ENCODE measurements at places on chromosomes 6 and 20.

GRCh38 chr6:116229287-116229913 lies 24.5 kb downstream of the TSPYL4 start:
- DNase-seq, result peak; percentile 93

- no peak for DNase-seq
Observed at GRCh38 chr6:51292659-51293058, 474.0 kb downstream of the TFAP2B start.

GRCh38 chr6:16227605-16228004 lies 10.8 kb upstream of the GMPR start:
- DNase-seq, result no peak

- no peak for DNase-seq
Observed at GRCh38 chr20:47405775-47406325, 49.4 kb upstream of the ZMYND8 start.

GRCh38 chr6:167479901-167480648 lies 155.2 kb downstream of the TTLL2 start:
- peak; percentile 39 for DNase-seq

DNA sequence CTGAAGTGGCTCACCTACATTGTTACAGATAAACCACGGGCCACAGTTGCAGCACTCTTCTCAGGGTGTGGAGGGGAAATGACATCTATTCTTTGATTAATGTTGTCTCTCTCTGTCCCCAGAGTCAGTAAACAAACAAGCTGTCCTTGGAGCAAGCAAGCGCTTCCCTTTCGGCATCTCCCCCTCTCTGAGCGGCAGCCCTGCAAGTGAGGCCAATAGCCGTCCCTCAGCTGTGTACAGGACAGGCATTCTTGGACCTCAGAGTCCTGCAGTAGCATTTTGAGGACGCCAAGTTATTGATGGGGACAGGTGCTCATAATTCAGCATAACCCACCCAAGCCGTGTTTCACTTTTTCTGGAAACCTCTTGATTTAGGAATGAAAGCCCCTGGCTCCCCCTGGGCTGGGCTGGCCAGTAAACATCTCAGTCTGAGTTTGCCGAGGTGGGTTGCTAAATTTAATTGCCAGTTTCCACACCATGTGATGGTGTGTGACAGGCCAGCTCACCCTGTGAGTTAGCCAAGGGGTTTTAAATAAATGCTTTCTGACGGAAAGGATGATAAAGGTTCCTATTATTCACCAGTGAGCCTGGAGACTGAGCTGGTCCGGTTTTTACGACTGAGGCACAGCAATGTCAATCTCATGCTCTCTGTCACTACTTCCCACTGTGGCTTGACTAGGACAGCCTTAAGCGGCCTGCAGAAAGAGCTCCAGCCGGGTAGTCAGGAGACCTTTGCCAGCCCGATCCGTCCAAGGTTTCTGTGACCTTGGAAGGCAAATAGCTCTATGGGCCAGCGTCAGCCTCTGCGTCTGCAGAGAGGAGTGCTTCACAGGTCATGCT lies 214.8 kb upstream of the RREB1 start:
- peak; percentile 71 for DNase-seq

DNA sequence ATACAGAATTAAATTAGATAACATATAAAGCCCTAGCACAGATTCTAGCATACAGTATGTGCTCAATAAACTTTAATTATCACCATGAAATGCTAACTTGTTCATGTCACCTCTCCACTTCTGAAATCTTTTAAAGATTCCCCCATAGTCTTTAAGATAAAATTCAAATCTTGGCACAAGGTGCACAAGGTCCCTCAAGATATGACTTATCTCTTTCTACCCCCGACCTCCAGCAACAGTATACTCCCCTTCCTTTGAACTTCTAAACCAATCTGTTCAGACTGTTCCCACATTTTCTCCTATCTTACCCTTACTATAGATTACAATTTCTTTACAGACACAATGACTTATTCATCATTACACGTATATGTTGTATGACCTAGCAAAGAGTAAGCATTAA lies 29.0 kb downstream of the SEC63 start:
- DNase-seq, result no peak

- DNase-seq, result no peak
Observed at GRCh38 chr6:33766921-33767907, 20.5 kb upstream of the IP6K3 start.

- no peak for DNase-seq
Observed at GRCh38 chr20:15555913-15556312, 1017.3 kb downstream of the KIF16B start.

DNA sequence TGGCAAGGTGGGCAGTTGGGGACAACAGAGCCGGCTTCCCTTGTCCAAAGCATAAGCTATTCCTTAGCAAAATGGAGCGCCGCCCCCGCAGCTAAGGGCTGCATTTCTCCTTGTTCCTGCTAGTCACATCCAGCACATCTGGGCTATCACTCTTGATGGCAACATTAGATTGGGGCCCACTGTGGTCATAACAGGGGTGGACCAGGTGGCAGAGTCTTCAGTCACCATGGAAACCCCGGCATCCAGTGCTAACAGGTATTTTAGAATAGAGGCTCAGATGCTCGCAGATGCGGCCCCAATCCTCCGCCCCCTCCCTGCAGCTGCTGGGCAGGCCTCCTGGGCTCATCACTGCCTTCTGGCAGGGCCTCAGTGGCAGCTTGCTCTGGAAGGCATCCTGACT lies 168.2 kb upstream of the PROKR2 start:
- no peak for DNase-seq

- peak; percentile 55 for DNase-seq
Observed at GRCh38 chr20:11454966-11455799, 462.5 kb upstream of the BTBD3 start.

DNA sequence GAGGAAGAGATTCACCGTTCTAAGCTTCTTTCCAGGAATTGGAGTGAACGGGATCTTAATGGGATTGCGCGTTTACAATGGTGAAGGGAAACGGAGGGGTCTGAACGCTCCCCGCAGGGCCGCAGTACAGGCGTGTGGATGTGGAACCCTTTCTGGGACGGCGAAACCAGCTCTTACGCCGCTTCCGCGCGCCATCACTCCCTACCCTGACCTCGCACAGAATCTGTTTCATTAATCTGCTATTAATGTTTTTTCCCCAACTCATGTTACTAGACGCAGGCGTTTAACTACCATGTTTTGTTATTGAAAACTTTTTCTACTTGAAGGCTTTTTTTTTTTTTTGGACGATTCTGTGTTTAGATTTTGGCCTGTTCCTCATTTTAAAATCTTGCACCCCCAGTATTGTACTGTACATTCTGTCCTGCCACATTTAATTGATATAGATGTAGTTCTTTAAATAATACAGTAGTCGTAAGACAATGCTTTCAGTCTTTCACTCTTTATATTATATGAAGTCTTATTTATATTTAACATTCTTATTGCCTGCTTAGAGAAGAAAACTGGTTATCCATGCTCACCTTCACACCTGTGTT lies 696 bp upstream of the SUPT3H start:
- no peak for DNase-seq

- no peak for DNase-seq
Observed at GRCh38 chr20:39661833-39662232, 699.7 kb downstream of the DHX35 start.

DNA sequence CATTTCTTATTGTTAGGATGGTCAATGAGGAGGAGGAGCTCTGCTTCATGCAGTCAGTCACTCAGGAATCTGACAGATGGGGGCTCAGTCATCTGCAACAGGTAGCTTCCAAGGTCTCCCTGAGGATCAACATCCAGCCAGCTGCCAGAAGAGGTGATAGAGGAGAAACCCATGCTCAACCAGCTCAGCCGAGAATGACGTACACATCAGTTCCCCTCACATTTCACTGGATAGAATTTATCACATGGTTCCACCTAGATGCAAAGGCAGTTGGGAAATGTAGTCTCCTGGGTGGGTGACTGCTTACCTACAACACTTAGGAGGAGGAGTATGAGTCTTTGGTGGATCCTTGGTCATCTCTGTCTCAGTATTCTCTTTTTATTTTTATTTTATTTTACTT lies 144.5 kb downstream of the CEBPB start:
- peak; percentile 76 for DNase-seq

GRCh38 chr6:22306741-22307466 lies 10.1 kb upstream of the PRL start:
- peak; percentile 22 for DNase-seq

GRCh38 chr6:163311830-163312229 lies 102.7 kb upstream of the QKI start:
- peak; percentile 19 for DNase-seq

GRCh38 chr6:147711476-147711875 lies 203.0 kb downstream of the SAMD5 start:
- DNase-seq, result no peak

GRCh38 chr6:6654599-6655575 lies 66.4 kb downstream of the LY86 start:
- no peak for DNase-seq

DNA sequence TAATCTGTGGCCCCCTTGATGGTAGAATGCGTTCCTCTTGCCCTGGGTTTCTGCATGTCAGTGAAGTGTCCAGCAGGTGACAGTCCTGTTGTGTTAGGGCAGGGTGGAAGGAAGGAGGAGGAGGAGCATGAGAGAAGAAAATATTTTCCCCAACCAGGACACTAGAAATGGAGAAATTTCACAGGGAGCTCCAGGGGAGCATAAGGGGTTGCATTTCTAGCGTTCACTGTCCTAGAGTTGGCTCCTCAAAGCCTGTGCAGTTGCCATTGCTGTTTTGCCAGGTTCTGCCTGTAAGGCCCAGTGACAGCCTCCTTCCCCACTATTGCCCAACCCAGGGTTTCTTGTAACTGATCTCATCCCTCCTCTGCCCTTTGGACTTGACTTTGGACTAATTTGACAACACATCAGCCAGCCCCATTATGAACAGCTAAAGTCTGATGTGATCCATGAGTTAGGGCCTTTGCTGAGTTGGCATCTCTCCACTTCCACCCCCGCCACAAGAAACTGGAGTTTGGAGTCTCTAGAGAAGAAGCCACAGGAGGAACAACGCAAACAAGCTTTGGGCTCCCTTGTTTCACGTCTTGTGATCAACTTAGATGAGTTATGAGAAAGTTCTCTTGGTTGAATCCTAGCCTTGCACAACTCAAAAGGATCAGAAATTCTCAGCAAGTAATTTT lies 14.0 kb upstream of the FAM50B start:
- DNase-seq, result peak; percentile 33

GRCh38 chr6:37566111-37566949 lies 66.6 kb upstream of the CCDC167 start:
- DNase-seq, result peak; percentile 35

GRCh38 chr20:35003211-35004031 lies 47.8 kb downstream of the MYH7B start:
- DNase-seq, result no peak

- no peak for DNase-seq
Observed at GRCh38 chr6:157533048-157533871, 152.3 kb downstream of the ZDHHC14 start.

DNA sequence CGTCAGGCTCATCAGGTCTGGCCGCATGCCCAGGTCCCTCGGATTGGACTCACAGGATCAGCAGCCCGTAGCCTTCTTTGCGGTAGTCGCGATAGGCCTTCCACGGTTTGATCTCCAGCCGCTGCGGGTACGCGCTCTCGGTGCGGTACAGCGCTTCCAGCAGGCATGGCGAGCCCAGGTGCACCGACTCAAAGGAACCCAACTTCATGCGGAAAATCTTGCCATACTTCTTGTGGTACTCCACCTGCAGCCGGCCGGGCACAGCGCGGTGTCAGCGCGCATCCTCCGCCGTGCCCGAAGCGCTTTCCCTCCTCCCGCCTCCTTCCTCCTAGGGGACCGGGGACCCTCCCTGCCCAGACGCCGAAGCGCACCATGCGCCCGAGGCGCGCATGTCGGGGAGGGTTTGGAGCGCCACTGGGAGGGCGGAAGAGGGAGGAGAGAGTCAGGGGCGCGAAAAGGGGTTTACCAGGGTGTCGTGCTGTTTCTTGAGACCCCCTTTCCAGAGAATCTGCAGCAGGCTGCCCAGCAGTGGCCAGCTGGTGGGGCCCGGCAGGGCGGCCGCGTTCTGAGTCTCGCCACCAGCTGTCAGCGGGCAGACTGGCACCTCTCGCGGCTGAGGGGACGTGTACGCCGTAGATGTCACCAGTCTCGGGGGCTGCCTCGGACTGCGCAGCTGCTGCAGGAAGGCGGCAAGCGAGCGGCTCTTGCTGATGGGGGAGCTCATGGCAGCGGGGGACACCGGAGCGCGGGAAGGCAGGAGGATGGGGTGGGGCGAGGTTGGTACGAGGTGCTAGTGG lies 732 bp downstream of the CYP24A1 start:
- DNase-seq, result no peak

DNA sequence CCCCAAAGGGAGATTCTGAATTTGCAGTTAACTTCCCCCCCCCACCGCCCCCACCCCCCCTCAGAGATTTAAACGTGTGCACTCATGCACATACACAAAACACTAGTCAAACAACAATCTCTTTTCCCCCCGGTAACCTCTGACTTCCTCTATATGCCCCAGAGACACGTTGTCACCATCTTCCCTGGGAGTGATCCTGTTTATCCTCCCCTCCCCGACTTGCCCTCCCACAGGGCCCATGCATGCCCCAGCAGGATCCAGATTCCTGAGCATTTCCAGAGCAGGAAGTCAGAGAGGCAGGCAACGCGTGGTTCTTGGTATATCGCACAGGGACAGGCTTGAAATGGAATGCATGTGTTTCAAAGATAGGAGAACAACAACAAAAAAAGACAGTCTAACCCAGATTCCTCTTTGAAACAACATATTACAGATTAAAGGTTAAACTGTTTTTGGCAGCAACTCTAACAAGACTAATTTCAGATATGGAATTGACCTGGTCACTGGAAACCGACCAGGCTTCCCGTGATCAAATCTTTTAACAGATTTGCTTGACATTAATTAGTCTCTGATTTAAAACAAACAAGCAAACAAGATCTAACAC lies 1.3 kb downstream of the BLCAP start:
- no peak for DNase-seq

GRCh38 chr20:32476684-32477593 lies 108.2 kb downstream of the NOL4L start:
- no peak for DNase-seq

DNA sequence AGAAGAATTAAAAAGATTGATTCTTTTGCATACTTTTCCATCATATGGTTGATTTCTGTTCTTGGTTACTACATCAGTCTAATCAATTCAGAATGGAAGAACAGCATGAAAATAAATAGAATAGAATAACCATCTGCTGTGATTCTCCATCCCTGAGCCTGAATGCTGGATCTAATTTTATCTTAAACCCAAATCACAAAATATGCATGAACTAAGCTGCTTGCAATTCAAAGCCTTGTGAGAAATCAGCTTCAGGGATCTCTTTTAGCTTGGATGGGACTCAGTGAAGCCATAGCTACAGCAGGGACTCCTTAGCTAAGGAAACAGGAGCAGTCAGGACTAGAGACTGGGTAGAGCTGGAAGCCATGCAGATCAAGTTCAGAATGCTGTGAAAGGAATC lies 74.1 kb downstream of the TPBG start:
- no peak for DNase-seq
